ENCODE measurements at places on chromosomes 7 and 10.
A peak's percentile ranks its signal among the peaks of the same experiment; 100 is the strongest.

DNA sequence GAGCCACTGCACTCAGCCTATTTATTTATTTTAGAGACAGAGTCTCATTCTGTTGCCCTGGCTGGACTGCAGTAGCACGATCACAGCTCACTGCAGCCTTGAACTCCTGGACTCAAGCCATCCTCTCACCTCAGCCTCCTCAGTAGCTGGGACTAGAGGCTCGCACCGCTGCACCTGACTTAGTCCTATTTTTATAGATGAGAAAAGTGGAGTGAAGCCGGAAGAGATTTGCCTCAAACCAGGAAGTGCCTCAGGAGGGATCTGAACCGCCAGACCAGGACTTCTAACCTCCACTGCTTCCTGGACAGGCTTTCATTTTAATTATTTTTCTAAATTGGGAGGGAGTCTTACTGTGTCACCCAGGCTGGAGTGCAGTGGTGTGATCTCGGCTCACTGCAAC, 17.5 kb upstream of the CLIP2 start:
- no peak for DNase-seq

- peak; percentile 3 for DNase-seq
Observed at GRCh38 chr10:97117372-97117771, 68.4 kb downstream of the SLIT1 start.

GRCh38 chr10:17910125-17910789, 41.5 kb upstream of the SLC39A12 start:
- DNase-seq = no peak

DNA sequence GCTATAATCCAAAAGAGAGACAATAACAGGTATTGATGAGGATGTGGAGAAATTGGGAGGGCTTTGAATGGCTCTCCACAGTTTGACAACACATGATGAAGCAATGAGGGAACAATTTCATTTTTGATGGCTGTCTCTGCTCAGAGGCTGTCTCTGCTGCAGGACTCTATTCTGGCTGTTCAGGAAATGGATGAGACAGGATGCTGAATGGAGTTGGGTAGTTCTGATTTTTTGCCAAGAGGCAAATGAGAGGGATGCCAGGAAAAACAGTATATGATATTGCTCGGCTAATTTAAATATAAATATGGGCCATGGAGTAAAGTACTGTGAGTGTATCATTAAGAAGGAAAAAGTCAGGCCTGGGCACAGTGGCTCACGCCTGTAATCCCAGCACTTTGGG, 16.8 kb downstream of the APBB1IP start:
- no peak for DNase-seq

GRCh38 chr10:36534471-36535002, 590.9 kb upstream of the ANKRD30A start:
- DNase-seq = peak; percentile 90

- no peak for DNase-seq
Observed at GRCh38 chr10:126369125-126369710, 19.1 kb downstream of the ADAM12 start.

GRCh38 chr7:26724795-26725194, 139.6 kb downstream of the SKAP2 start:
- DNase-seq = no peak

DNA sequence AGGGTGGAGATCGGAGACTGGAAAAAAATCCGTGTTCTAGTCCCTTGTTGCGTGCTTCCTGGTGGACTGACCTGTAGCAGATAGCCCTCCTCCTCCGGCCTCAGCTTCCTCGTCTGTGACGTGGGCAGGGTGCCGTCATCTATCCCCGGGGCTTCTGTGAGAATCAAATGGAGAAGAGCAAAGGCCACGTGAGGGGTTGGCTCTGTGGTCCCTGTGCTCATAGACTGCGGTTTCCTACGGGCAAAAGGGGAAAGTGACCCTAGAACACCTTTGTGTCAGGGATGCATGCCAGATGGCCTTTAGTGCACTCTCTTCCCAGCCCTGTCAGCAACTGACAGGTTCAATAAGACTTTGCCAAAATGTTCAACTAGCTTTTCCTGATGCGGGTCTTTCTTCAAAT, 33.7 kb downstream of the GRK5 start:
- DNase-seq = no peak

DNA sequence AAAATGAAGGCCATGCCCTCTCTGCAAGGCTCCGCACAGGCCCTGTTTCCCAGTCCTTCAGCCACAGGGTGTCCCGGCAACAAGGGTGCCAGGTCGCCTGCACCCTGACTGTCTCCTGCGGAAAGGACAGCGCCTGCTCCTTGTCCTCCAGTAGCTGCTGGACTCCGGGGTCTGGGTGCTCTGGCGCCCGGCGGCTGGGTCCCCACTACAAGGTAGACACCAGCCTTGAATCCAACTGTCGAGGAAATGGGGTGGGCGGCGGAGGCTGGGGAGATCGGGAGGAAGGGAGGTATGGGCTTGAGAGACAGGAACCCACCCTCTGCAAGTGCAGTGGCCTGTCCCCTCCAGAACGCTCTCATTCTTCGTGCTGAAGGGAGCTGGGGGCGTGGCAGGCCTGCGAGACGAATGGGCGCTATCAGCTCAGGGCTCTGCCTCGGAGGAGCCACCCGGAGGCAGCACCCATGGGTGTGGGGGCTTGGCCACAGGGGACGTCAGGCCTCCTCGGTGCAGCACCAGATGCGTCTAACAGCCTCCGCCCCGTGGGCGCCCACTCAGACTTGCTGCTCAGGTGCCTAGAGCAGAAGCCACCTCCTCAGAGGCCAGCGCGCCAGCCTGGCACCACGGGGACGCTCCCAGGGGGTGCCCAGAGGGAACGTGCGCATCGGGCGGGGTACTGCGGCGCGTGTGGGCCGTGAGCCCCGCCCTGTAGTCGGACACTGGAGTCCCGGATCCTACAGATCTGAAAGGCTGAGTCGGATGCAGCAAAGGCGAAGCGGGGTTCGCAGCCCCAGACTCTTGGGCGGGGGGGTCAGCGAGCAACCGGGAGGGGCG, 15.6 kb downstream of the ADAM8 start:
- DNase-seq = no peak

DNA sequence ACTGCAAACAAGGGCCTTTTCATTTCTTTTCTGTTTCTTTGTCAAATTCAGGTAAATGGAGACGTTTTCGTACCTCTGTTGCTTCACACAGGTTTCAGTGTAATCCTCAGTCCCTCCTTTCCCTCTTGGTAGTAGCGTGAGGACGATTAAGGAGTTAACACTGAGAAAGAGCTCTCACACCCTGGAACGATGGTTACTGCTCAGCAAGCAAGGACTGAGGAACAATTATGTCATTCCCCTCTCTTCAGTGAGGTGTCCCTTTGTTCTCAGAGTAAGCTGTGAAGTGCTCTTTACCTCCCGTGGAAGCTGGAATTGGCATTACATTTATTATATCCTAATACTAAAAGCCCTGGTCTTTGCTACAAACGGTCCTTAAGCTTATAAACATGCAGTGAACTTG, 95.9 kb downstream of the FANK1 start:
- DNase-seq = no peak

DNA sequence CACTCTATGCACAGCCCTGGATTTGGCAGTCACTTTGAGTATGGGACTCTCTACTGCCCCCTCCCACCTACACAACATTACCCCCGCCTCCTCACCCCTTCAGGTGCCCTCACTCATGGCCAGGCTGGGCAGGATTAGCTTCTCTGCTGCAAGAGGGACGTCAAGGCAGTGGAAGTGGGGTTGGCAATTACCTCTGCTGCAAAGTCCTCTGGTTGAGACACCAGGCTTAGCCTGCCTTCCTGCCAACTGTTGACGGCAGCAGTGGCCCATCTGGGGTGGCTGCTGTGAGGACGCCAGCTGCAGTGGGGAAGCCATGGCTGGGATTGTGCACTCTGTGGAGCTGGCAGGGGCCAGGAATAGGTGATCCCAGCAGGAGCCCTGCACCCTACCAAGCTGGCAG, 26.7 kb downstream of the SVIL start:
- DNase-seq = no peak

DNA sequence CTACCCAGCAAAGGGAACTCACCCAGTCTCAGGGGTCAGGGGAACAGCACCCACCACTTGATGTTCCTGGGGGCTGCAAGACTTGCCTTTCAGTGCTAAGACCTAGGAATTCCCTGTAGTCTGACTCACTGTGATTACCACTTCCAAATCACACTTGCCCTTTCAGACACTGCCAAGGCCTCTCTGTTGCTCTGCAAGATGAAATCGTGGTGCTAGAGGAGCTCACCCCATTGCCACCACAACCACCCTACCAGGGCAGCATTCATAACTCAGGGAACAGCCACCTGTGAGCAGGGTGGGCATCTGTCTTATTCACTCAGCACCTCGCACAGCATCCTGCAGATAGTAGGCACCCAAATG, 36.5 kb downstream of the XPNPEP1 start:
- DNase-seq = no peak

DNA sequence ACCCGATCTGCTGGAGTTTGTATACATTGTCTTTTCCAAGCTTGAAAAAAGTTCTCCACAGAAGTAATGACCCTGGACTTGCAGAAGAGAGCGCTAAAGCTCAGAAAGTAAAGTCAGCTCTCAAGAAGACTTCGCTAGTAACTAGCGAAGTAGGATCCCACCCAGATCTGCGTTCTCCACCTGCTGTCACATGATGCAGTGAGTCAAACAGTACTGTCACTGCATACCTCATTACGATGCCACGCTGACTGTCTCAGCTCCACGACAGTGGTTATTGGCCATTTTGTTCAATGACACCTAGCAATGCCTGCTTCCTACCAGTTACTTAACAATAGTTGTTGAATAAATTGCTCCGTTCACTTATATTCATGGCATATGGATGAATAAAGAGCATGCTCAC, 29.7 kb upstream of the SEC61G start:
- peak; percentile 55 for DNase-seq

Data from retinal pigment epithelial cell (primary cell).